Psoas muscle (tissue), 8 donors: ENCODE measurements at places on chromosomes 3 and 15. TPM values are rescaled to one million over a fixed set of nuclear protein-coding genes. Genes with fewer than 3 reads are reported as not detected.

DNA sequence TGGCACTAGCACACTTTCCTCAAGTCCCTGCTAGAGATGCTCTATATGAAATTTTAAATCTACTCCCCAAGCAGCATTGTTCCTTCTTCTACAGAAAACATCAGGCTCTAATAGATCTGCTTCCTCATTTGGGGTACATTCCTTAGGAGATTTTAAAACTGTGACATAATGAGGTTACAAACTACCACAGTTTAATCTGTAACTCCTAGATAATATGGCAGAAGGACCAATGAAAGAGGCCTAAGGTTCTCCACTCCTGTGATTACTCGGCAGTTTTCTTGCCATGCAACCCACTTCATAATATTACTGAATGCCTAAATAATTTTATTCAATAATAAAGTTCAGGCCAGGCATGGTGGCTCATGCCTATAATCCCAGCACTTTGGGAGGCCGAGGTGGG lies 16.1 kb downstream of the ZNF106 start:
- DNase-seq: no peak

DNA sequence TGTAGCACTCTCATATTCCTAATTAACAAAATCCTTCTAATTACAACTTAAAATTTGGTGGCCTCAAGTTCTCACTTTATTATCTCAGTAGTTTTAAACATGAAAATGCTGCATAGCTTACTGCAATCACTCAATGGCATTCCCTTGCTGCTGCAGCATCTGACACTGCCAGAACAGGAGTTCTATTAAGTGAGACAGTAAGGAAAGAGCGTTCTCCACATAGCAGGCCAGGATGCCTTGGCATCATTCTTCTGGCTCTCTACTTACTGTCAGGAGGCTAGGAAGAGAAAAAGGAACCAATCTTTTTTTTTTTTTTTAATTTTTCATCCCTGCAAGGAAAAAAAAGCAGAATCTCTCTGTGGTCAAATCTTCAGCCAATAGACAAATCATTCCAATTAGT lies 3.2 kb downstream of the CNBP start:
- no peak for DNase-seq

DNA sequence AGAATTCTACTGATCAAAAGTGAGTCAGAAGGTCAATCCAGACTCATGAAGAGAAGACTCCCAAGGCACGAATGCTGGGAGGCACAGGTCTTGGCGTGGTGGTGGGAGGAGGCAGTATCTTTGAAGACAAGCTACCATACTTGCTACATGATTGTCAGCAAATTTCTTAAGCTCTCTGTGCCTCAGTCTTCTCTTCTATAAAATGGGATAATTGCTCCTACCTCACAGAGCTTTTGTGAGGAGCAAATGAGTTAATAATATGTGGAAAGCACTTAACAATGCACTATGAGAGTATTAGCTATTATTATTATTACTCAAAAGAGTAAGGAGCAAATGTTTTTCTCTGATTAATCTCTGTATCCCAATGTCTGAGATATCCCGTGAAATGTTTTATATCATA lies 36.2 kb downstream of the EHD4 start:
- DNase-seq: no peak

DNA sequence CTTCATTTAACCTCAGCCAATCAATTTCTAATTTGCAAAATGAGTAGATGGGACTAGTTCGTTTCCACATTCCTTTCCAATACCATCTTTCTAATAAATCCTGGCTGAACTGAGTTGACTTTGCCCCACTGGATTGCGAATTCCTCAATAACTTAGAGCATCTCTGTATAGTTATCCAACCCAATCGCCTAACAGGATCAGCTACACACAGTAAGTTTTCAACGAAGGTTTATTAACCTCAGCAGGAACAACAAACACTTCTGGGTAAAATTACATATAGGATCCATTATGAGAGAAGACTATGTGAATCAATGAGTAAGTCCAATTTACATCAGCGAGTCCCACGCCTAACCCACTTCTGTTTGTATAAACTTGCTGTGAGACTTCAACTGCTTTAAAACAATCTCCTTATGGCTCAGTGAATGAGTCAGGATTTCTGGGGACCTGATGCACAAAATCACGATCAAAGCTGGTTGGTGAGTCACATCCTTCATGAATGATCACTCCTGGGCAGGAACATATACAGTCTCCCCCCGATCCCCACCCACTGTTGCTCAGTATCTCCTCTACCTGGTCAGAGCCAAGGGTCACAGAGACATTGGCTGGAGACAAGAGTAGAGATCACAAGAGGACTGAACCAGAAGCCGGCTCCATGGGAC lies 142.8 kb downstream of the EDEM1 start:
- no peak for DNase-seq

DNA sequence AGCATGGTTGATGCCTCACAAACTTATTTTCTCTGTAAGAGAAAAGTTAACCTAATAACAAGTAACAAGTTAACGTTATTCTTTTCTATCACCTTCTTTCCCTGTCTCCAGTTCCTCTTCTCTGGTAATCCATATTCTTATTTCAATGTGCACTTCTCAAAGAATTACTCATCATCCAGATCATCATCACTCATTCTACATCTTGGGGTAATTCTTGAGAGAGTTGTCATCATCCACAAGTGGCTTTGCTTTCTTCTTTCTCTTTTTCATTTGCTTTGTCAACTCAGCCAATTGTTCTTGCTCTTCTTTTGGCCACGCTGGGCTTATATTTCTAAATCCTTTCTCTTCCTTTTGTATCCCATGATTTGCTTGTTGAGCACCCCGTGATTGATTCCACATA lies 20.8 kb upstream of the RNF111 start:
- DNase-seq: no peak

- no peak for DNase-seq
These were observed 1.8 kb upstream of the TGFBR2 start for GRCh38 chr3:30604558-30604957.

DNA sequence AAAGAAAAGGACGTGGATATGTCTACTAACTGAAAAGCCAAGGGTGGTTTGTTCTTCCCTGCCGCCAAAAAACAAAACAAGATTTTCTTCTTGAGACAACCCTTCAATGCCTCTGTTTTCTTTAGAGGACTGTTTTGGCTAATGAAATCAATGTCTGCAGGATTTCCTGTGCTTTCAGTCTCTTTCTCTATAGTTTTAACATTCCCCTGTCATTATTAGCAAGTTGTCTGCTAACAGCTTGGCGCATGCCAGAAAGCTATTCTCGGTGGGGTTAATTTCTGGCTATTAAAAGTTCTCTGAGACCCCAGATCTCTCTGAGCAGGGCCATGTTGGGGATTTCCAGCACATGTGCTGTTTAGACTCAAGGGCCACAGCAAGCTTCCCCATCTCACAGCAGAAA lies 56.7 kb downstream of the ITPR1 start:
- DNase-seq: no peak

DNA sequence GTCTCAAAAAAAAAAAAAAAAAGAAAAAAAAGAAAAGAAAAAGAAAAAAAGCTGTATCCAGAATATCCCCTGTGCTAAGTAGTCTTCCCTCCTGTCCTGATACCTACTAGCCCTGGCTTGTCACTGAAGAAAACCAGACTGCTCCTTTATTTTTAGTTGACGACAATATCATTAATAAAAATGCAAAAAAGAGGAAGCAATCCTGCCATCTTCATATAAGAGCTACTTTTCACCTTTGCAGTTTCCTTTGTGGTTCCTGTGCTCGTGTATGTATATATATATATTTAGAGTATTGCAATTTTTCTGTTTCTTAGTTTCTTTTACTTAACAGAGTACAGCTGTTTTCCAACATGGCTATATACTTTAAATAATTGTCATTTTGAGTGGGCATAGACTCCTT lies 13.6 kb downstream of the C3orf20 start:
- DNase-seq: no peak

GRCh38 chr3:195260280-195260905 lies 10.6 kb downstream of the XXYLT1 start:
- no peak for DNase-seq

GRCh38 chr3:42666577-42666998 lies 13.1 kb downstream of the ZBTB47 start:
- DNase-seq: peak; percentile 35

GRCh38 chr3:1540686-1541085 lies 447.9 kb downstream of the CNTN6 start:
- DNase-seq: no peak

- DNase-seq: no peak
These were observed 25.2 kb upstream of the CNTN3 start for GRCh38 chr3:74639681-74640080.

- DNase-seq: no peak
These were observed 269.7 kb upstream of the SOX2 start for GRCh38 chr3:181442066-181442465.

IL20RB gene
- not detected for total RNA-seq

HMG20A gene
- total RNA-seq: 29.6 TPM

CPNE9 gene
- total RNA-seq: not detected

DAZL gene
- not detected for total RNA-seq

ITIH1 gene
- total RNA-seq: not detected

SACM1L gene
- total RNA-seq: 13.1 TPM

OTOL1 gene
- not detected for total RNA-seq

ARNT2 gene
- 5.9 TPM for total RNA-seq

RNU5B-1 gene
- total RNA-seq: 13.9 TPM
